Peyer's patch (tissue), 4 donors: ENCODE measurements at places on chromosomes 2 and 18.

DNA sequence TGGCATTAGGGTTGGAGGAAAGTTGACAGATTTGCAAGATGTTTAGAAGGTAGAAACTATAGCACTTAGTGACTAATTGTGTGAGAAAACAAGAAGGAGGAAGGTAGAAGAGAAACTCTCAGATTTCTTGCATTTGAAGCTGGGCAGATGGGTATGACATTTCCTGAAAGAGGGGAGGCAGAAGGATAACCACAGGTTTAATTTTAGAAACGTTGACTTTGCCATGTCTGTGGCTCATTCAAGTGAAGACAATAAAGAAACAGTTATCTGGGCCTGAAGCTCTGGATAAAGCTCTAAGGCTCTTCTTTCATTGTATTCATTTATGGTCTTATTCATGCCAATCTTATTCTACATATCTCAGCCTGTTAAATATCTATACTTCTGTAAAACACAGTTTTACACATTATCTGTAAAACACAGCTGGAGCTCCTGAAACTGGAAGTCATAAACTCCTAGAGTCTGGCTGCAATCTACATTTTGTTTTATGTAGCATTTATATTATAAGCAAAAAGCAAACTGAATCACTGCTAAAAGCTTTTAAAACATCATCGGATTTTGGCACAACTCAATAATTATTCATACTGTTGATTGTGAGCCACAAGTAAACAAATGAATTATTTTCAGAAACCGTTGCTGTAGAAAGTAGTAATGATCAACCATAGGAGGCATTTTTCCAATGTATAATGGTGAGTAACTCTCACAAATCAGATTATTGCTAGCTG lies 138.5 kb downstream of the RIT2 start:
- no peak for DNase-seq

- no peak for DNase-seq
Measured at GRCh38 chr2:16135196-16135912, 195.0 kb downstream of the MYCN start.

DNA sequence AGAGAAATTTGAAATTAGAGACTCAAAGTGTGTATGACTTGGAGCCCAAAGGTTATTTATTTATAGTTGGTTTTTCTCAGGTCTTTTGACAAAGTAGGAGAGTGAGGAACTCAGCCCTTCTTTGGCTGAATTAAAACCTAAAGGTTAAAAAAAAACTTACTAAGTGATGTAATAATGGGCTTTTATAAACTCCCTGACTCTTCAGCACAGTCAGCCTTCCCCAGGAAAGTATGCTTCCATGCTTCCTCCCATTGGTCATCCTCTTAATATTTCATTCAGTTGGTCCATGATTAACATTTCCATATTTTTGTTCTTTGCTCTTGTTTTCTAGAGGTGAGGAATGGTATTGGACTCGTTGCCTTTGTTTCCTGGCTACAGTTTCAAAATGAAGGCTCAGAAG lies 7.2 kb downstream of the ARPC2 start:
- no peak for DNase-seq

DNA sequence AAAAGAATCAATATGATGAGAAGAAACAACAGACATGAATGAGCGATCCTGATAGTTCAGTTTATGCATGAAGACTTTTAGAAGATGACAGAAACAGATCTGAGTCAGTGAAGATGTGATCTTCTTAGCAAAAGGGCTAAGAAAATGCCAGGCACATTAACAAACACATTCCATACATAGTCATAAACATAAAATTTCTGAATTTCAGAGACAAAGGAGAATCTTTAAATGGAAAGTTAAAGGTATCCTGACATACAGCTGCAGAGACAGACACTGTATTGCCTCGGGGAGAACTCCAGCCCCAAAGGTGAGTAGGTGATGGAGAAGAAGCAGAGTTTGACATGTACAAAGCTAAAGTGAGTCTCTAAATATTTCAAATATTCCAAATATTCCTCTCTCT lies 40.6 kb upstream of the FN1 start:
- DNase-seq = no peak

DNA sequence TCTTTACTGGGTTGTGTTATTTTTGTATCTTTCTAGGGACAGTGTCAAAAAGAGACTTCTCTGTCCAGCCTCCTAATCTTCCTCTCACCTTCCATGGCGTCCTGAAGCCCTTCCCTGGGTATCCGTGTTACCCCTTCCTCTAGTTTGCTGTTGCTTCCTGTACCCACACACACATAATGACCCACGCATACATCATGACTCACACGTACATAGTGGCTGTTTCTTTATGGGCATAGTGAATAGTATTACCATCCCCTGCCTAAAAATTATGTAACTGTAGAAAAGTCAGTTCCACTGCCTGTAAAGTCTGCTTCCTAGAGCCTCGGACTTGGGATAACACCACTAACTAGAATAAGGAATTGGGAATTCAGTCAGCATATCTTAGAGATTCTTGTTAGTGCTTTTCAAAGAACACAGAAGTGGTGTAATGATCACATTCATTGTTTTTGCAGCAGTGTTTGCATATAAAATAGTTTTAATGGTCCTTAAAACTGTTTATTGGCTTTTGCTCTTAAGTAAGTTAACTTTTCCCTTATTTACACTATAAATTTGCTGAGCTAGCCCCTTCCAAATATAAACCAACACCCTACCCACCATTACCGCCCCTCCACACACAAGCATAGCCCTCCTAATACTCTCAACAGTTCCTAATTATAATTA lies 308.4 kb upstream of the RAB12 start:
- no peak for DNase-seq

- no peak for DNase-seq
Measured at GRCh38 chr2:60532421-60532820, 21.0 kb downstream of the BCL11A start.

- no peak for DNase-seq
Measured at GRCh38 chr18:36592282-36592681, 236.5 kb downstream of the TPGS2 start.

- DNase-seq = peak; percentile 86
Measured at GRCh38 chr2:226798422-226799210, 1.0 kb downstream of the IRS1 start.

GRCh38 chr2:4151521-4151920 lies 448.1 kb downstream of the DCDC2C start:
- DNase-seq = no peak

- DNase-seq = no peak
Measured at GRCh38 chr2:177338177-177338721, 54.3 kb upstream of the AGPS start.

DNA sequence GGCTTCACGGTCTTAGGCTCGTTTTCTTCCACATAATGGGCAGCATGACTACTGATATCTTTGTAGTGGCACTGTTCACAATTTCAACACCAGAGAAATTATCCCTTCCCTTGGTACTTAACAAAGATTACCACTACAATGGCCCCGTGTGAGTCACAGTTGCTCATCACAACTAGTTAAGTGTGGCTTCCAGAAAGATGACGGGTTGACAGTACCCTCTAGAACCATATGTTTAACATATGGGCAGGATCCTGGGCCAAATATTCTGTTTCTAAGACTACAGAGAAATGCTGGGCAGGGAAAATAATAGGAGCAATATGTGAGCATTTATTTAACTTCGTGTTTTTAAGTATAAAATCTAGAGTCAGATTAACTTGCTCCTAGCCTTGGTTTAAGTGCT lies 780.1 kb upstream of the LINC00305 start:
- DNase-seq = no peak

DNA sequence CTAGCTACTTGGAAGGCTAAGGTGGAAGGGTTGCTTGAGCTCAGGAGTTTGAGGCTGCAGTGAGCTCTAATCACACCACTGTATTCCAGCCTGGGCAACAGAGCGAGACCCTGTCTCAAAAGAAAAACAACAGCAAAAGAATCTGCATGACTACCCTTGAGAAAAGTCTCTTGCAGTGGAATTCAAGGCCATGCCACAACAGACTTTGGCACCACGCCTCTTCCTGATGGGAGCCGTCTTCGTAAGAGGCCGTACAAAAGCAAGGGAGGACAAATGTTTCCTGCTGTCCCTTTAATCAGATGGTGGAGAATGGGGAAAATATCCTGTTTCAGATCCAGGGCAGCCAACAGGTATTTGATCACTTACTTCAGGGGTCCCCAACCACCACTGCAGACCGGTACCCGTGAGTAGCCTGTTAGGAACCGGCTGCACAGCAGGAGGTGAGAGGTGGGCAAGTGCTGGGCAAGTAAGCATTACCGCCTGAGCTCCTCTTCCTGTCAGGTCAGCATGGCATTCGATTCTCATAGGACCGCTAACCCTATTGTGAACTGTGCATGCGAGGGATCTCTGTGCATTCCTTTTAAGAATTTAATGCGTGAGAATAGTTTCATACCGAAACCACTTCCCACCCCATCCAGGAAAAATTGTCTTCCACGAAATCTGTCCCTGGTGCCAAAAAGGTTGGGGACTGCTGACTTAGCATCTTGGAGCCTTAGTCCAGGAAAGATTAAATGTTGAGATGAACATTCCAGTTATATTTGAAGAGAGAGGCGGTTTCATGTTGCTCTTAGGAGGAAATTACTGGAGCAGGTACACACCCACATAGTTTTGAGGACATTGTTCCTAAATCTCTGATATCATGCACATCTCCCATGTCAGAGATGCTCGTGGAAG lies 94.4 kb upstream of the XPO1 start:
- peak; percentile 41 for DNase-seq

DNA sequence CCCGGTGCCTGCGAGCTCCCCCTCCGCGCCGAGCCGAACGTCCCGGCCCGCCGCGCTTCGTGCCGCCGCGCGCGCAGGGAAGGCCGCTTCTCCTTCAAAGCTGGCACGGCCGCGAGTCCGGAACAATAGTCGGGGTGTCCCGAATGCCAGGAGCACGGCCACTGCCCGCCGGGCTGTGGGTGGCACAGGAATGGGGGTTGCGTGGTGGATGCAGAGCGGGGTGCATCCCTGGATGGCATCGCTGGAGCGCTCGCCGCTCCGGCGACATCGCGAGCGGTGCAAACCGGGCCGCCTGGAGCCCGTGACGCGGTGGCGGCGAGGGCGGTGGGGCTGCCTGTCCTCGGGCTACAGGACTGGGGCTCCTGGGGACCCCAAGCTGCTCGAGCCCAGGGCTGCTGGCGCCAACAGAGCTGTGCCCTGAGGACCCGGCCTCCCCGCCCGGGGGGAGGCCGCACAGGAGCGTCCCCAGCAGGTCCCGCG lies 1.1 kb upstream of the SATB2 start:
- DNase-seq = peak; percentile 55

GRCh38 chr2:165369131-165369897 lies 100.2 kb upstream of the CSRNP3 start:
- peak; percentile 48 for DNase-seq

GRCh38 chr18:67517444-67517765 lies 885 bp upstream of the DSEL start:
- DNase-seq = no peak

- no peak for DNase-seq
Measured at GRCh38 chr18:35707247-35707646, 125.7 kb downstream of the GALNT1 start.

DNA sequence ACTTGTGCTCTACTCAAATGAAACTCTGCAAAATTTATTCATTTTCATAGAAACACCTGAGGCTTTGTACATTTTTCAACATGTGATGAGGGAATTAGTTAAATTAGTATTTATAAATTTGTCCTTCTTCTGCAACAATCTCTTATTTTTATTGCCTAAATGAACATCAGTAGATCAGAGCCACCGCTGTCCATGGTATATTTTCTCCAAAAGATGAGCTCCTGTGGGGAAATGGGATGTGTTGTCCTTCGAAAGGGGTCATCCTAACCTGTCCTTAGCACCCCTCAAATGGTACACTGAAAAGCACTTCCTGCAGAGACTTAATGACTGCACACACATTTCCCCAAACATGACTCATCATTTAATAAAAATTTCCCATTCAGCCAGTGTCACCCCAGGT lies 714.6 kb downstream of the MBD2 start:
- no peak for DNase-seq

GRCh38 chr2:241835611-241836010 lies 23.1 kb downstream of the PDCD1 start:
- no peak for DNase-seq

GRCh38 chr2:187976259-187976985 lies 315.3 kb upstream of the GULP1 start:
- DNase-seq = no peak

DNA sequence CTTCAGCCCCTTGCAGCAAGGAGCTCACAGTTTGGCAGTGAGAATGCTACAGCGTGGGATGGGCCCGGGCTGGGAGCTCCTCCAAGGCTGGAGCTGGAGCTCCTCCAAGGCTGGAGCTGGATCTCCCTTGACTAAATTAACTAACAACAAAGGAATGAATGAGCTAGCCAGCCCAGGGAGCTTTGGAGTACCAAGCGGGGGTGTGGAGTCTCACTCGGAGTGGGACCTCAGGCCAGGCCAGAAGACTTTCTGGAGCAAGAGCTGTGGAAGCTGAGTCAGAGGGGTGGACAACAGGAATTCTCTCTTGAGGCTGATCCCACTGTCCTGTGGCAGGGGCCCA lies 244.7 kb upstream of the HS6ST1 start:
- no peak for DNase-seq
